ENCODE measurements at places on chromosomes 16 and 17.

GRCh38 chr17:57296231-57296630 lies 39.9 kb downstream of the MSI2 start:
- DNase-seq, result no peak

GRCh38 chr17:29240968-29241963 lies 5.4 kb upstream of the CRYBA1 start:
- DNase-seq, result peak; percentile 28

DNA sequence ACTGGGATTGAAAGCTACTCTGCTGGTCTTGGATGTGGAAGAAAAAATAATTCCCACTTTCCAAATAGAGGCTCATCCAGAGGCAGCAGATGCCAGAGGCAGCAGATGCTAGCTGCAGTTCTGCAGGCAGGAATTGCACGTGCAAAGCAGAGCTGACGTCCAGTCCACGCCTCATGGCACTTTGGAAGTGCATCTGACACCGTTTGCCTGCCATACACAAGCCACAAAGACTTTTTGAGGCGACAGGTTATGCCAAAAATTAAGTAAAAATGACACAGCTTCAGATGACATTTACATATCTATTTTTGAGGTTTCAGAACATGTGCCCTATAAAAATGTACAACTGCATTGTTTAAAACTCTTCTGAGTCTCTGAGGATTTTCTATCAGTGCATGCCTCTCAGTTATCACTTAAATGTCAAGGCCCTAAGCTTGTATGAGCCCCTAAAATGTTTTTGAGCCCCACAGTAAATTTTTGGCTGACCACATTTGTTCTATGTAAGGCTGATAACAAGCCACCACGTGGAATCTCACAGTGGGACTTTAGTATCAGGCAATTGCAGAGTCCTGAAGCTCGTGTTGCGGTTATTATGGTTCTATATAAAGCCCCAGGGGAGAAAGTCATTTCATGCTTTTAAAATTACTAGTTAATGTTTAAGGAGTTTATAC lies 239.2 kb downstream of the PRKCA start:
- no peak for DNase-seq

- peak; percentile 43 for DNase-seq
Observed at GRCh38 chr17:72407336-72407909, 286.6 kb downstream of the SOX9 start.

DNA sequence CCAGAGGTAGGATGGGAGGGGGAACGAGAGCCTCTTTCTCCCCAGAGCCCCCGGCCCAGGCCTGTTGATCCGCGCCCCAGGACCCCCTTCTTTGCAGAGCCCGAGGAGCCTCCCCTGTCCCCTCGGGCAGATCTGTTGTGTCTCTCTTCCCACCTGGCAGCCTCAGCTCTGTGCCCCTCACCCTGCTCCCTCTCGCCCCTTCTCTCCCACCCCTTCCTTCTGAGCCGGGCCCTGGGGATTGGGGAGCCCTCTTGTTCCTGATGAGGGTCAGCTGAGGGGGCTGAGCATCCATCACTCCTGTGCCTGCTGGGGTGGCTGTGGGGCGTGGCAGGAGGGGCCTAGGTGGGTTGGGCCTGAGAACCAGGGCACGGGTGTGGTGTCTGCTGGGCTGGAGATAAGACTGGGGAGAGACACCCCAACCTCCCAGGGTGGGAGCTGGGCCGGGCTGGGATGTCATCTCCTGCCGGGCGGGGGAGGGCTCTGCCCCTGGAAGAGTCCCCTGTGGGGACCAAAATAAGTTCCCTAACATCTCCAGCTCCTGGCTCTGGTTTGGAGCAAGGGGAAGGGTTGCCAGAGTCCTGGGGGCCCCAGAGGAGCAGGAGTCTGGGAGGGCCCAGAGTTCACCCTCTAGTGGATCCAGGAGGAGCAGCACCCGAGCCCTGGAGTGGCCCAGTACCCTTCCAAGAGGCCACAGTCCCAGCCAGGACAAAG lies 65.4 kb downstream of the MRC2 start:
- no peak for DNase-seq

DNA sequence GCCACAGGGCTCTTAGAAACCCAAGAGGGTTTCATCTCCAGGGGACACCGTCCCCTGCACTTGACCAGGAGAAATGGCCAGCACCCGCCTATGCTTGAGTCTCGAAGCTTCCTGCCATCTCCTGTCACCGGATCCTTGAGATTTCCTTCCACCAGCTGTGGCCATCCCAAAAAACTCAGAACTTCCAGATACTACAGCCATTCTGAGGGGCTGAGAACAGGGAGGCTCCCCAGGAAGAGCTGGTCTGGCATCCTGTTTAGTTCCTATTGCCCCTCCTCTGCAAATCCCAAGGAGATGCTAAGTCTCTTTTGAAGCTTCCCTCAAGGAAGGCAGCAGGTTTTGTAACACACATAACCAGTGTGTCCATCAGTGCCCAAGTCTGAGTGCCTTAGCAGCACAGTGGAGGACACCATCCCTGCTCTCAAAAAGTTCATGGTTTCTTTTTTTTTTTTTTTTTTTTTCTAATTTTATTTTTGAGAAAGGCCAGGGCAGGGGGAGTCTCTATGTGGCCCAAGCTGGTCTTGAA lies 2.0 kb downstream of the UBALD2 start:
- no peak for DNase-seq

- no peak for DNase-seq
Observed at GRCh38 chr16:28261942-28262341, 30.4 kb upstream of the SBK1 start.

DNA sequence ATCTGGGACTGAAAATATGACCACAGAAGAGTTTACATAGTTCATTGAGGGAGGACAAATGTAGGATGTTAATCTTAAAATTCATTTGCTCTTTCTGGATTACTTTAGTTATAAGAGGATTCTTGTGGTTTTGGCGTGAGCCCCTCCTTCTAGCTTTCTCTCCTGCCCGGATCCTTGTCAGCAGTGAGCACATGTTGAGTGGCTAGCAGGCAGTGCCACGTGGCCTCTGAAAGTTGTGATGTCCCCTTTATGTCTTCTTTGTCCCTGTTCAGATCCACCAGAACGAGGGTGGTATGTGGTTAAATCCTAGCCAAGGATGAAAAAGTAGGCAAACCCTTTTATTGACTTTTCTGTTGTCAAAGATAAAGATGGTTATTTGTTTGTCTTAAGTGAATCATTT lies 83.8 kb downstream of the GNAO1 start:
- DNase-seq, result no peak

DNA sequence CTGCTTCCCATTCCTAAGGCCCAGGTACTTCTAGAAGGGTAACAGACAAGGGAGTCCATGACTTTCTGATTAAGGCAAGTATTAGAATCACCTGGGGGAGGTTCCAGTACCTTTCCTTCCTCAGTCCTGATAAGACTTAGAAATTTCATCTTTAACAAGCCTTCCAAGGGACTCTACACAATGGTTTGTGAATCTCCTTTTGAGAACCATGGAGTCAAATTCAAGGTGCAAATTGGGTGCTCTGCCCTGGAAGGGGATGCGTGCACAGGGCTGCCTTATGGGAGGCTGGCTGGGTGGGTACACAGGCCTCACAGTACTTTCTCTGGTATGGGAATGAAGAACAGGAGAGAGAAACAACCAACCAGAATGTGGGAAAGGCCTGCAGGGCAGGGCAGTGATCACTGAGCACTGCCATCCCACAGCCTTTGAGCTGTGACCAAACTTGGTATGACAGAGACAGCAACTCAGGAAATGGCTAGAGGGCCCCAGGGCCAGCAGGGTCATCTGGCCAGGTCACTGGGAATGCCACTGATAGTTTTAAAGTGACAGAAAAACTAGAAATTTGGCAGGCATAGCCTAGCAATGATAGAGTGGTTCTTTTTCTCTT lies 3.6 kb upstream of the TMIGD1 start:
- DNase-seq, result no peak

DNA sequence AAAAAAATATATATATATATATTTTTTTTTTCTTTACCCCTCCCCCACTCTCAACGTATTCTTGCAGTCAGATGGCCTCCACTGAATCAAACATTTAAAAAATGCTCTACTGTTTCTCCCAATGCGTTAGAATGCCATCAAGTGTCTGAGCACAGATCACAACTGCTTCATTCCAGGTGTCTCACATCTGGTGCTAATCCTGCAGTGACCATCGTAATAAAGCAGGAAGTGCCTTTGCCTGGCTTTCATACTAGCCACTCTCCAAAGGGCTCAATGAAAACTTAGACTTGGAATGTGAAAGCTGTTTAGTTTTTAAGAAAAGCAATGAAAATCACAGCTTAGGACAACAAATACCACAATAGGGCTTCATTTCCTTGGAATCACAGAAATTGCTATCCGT lies 37.2 kb downstream of the SKAP1 start:
- DNase-seq, result no peak

- DNase-seq, result no peak
Observed at GRCh38 chr16:57799600-57800199, 2.6 kb downstream of the KIFC3 start.

GRCh38 chr17:52986056-52986662 lies 827.6 kb upstream of the CA10 start:
- no peak for DNase-seq

- DNase-seq, result no peak
Observed at GRCh38 chr17:37392024-37392590, 14.5 kb downstream of the ACACA start.

DNA sequence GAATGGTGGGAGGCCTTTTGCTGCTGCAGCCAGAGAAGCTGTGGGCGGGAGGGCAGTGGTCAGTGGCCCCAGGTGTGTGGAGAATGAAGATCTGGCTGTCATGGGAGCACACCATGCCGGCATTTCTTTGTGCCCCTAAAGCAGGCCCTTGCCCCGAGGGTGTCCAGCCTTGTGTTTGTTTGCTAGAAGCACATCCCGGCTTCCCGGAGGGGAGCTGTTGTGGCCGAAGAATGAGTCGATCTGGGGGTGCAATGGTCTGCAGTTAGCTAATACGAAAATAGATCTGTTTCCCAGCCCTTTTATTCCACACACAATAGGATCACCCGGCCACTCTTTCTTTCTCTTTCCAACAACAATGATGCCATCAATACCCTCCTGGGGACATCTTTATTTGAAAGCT lies 228.8 kb downstream of the CBLN1 start:
- DNase-seq, result no peak

GRCh38 chr17:60908324-60908723 lies 230.7 kb downstream of the BCAS3 start:
- DNase-seq, result no peak

DNA sequence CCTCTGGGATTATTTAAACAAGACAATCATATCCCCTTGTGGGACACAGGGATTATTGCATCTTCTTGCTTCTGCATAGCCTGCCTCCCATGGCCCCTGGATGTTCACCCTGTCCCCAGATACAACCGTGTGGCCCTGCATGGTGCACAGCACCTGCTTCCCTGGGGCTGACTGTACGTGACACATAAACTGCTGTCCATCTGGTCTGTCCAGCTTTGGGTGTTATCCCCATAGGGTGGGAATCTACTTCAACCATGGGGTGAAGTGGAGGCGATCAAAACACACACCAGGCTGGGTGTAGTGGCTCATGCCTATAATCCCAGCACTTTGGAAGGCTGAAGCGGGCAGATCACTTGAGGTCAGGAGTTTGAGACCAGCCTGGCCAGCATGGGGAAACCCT lies 138.8 kb downstream of the XYLT1 start:
- DNase-seq, result no peak

DNA sequence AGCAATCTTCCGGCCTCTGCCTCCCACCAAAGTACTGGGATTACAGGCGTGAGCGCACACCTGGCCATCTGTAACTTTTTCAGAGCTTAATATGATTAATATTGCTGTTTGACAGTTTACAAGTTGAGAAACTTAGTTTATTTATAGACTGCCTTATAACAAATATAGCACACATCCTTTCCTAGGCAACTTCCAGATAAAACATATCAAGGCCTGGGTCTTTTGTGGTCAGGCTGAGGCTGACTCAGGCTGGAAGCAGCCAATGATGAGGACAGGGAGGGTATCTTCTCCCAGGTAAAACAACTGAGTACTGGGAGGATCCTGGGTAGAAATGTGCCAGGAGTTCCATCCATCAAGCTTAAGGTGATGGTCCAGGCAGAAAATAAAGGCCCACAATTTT lies 16.2 kb downstream of the LUC7L start:
- DNase-seq, result no peak

DNA sequence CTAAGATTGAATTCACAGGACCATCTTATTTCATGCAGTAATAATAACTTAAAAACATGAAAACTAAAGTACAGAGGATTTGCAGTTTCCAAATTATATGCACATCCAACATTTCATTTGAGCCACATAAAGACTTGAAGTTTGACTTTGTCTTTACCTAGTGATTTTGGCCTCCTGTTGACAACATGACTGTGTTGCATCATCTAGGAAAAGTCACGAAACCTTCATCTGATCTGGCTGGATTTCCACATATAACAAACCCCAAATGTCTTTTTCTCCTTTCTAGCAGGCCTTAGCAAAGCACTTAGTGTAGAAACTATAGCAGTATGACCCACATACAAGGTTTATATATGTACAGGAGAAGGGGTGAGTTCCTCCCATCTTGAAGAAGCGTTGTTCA lies 406.5 kb upstream of the CDH5 start:
- no peak for DNase-seq

DNA sequence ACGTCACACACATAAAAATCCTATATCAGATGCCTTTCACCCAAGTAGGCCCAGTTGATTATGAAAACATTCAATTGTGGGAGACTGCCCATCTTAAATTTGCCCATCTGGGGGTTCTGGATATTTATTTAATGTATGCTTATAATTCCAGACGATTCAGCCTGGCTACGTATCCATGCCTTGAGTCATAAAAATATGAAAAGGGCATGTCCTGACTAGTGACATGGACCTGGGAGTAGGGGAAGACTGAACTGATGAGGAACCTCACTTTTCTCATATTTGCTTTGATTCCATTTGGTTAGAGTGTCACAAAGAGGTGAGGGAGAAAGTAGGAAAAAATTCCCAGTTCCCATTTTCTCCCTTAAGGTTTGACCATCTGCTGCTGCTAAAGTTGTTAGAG lies 122.5 kb upstream of the GNAO1 start:
- no peak for DNase-seq

DNA sequence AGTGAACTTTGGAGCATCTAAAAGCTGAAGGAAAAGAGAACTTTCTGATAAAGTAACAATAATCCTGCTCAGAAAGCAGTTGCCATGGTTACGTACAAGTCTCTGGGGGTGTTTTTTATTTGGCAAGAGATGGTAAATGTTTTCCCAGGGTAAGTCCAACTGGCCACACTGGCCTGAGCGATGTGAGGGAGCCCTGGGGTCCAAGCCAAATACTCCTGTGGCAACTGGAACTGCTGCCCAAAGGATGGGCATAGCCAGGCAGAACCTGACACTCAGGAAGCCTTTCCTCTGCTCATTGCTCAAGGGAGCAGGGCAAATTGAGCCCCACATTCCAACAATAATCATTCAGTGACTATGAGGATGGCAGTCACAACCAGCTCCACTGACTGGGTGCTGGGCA lies 26.8 kb upstream of the WSCD1 start:
- DNase-seq, result no peak
